Effector memory CD4-positive, alpha-beta T cell (primary cell): ENCODE measurements at places on chromosomes 3 and 15.

DNA sequence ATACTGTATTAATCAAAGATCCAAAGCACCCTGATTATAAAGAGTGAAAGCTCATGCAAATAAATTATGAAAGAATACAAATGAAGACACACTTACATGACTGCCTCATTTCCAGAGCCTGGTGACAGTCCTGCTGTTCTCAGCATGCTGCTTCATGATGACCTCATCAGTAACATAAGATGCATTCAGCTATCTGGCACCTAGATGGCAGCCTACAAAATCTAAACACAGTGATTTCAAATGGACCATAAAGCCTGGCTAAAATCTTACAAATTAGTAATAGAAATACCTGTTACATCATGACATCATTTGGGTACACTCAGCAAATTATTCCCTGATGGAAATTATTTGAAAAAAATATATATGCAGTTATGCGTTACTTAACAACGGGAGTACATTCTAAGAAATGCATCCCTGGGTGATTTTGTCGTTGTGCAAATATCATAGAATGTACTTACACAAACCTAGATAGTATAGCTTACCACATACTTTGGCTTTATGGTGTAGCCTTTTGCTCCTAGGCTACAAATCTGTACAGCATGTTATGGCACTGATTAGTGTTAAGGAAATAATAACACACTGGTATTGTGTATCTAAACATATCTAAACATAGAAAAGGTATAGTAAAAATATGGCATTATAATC, 207.2 kb downstream of the EPHA3 start:
- no peak for DNase-seq

- no peak for DNase-seq
Observed at GRCh38 chr3:8656240-8656639, 11.6 kb upstream of the SSUH2 start.

DNA sequence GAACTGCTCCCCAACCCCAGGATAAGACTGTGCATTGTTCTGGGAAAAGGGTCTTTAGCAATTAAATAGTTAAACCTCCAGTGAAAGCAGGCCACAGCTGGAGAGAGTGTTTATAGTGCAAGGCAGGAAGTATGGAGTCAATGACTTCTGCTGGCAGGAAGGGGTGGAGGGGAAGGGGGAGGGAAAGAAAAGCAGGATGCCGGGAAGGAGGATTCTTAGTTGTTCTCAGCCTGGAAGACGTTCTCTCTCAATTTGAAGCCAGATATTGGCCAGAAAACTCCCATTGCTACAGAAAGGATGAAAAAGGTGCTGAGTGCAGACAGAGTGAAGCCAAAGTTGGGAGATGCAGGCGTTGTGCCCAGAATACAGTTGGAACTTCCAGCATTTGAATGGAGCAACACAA, 35.7 kb upstream of the ACTL6A start:
- DNase-seq: no peak

DNA sequence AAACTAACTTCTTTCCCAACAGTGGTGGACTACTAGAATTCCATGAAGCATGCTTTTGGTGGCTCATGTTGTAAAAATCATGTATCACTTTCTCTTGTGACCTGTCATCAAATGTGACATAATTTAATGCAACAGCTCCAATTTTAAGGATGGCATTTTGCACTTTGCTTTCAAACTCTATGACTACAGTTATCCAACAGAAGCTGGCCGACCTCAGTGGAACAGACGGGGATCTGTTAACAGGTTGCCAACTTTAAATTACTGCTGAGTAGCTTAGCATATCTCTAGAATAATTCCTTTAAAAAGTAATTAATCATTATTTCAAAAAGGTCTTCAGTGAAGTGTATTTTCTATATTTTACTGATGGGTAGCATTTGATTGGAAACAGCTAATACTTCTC, 907.4 kb downstream of the FHIT start:
- no peak for DNase-seq

DNA sequence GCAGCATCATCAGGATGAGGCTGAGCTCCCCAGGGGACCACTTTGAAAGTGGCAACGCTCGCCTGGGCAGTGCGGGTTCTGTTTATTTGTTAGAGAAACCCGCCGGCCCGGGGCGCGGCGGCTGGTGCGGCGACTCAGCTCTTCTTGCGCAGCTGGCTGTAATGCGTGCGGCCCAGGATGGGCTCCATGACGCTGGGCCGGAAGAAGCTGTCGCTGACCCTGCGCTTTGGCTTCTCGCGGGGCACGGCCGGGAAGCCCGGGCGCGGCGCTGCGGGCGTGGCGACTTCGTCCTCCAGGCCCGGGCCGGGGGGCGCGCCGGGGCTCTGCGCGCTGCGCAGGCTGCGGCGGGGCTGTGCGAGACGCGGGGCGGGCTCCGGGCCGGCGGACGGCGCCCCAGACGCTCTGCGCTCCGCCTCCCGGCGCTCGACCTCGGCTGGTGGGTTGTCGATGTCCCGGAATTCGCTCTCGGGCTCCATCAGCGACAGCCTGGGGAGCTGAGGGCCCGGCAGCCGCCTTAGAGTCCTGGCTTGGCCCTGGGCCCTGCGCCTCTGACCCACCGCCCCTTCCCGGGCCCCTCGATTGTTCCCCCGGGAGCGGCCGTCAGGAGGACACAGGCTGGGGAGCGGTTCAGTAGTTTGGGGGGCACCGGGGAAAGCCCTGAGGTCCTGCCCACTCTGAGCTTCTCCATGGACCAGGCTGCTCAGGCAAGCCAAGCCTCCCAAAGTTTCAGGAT, 10.3 kb upstream of the KIF7 start:
- DNase-seq: no peak
